NT2/D1 (cell line): ENCODE measurements at places on chromosomes 7 and 10.

GRCh38 chr7:132457658-132458057, 118.6 kb downstream of the PLXNA4 start:
- no peak for DNase-seq

- DNase-seq: no peak
These were observed 71.1 kb upstream of the OIT3 start for GRCh38 chr10:72822342-72822986.

DNA sequence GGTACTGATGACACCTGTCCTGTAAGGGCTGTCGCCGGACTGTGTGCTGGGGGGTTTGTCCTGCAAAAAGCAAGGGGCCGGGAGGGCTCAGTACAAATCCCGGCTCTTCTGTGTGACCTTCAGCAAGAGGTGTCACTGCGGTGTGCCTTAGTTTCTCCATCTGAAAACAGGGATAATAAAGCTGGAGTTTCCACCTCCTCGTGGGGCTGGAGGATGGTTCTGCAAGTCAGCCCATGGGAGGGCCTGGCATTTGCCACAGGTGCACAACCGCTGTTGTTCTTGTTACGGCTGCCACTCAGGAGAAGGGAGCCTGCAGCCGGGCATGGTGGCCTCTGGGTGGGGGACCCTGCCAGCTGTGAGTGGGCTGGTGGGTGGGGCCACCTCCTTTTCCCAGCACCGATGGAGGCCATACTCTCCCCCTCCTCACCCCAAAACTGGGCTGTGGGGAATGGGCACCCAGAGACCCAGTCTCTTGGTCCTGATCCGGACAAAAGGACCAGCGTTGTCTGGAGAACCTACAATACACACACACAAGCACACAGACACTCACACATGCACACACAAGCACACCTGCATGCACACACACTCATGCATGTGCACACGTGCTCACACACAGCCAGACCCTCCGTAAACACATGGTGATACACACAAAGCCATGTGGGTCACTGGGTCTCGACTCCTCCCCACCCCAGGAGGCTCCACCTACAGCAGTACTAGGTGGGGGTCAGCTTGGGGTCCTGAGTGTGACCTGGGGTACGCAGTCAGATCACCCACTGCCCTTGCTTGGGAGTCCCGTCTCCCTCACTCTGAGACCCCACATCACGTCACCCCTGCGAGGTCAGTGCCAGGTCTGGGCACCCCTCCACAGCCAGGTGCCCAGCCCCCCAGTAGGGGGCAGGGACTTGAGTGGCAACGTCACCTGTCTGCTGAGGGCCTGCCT, 34.1 kb downstream of the ELFN1 start:
- no peak for DNase-seq

GRCh38 chr7:74222851-74223710, 13.3 kb downstream of the LAT2 start:
- DNase-seq: no peak

GRCh38 chr10:131213741-131214505, 97.6 kb downstream of the TCERG1L start:
- DNase-seq: no peak

DNA sequence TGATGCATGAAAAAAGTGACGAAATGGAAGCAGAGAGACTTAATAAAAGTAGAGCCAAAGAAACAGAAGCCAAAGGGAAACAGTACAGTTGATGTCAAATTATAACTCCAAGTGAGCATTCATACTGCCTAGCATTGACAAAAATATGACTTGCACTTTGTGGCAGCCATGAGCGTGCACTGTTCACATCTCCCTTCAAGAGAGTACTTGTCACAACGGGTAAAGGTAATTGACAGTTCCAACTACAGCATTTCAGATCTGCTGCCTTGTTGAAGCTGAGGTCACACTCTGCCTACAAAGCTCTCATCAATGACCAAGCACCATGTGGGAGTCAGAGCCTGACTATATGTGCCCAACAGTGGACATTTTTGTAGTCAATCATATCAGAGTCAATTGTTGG, 54.3 kb downstream of the IQUB start:
- no peak for DNase-seq

DNA sequence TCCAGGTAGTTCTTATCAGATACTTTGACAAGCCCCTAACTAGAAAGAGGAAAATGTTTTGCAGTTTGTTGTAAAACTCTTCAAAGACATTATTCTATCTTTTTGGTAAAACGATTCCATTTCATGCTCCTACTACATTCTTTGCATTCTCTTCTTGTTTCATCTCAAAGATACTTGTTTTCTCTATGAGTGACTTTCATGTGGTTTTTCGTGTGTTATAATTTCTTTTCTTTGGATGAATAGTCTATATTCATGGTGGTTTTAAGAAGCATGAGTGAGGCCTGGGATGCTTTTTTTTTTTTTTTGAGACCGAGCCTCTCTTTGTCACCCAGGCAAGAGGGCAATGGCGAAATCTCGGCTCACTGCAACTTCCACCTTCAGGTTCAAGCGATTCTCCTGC, 292.5 kb upstream of the LYZL1 start:
- DNase-seq: no peak

GRCh38 chr7:43691611-43692010, 37.7 kb downstream of the COA1 start:
- DNase-seq: no peak

DNA sequence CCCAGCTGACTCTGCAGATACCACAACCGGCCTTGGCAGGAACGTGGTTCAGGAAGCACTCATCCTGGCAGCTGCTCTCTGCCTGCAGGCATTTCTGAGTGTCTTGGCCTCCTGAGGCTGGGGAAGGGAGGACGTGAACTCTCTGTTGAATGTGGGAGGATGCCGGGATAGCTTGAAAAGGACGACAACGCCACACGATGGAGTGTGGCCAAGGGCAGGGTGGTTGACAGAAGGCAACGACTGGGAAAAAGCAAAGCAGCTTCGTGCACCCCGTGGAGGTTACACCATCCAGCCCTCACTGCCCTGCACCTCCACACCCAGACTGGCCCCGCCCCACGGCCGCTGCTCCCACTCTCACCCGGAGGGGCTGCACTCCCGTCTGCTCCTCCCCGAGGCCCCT, 466.1 kb upstream of the FOXK1 start:
- DNase-seq: no peak

DNA sequence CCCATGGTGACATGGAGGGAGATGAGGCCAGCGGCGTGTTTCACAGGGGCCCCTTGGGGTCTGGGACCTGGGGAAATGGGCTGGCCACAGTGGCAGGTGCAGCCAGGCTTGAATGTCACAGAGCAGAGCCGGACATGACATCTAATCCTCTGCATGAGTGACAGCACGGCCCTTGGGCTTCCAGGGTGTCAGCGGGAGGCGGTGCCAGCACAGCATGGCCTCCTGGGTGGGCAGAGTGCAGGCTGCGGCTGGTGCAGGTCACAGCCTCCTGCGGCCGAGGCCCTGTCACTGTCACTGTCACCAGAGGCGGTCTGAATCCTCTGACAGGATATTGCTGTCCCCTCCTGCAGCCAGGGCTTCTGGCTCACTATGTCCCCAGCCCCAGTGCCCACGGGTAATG, 18.2 kb downstream of the BHLHA15 start:
- no peak for DNase-seq

DNA sequence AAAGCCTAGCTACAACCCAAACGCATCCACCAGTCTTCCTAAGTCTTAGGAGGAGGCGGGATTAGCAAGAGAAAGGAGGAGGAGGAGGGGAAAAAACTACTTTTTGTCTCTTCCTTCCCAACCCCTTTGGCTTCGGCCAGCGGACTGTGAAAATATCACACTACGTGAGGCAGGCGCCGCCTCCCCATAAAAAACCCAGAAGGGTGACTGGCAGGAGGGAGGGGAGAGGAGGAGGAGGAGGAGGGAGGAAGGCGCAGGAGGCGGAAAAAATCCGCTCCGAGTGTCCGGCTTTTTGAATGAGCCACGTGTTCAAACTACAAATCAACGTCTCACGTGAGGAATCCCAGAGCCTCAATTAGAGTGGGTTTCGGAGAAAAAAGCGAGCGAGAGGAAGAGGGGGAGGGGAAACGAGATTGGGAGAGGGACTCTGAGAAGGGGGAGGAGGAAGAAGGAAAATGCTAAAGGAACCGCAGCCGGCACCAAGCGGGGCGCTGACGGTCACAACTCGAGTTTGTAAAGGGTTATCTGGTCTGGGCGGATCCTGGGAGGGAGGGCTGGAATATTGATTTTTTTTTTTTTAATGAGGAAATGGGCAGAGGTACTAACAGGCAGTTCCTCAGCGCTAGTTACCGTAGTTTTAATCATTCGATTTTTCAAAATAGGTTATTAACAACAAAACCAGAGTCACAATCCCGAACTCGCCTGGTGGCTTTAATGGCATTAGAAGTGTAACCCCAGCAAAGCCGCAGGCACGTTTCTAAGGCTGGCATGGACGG, at the start of gene IGF2BP3:
TSS of gene IGF2BP3 (minus strand) at position 162 of the 776 bp plus-strand sequence. CDS start 381 bp downstream, outside the sequence.
- peak; percentile 98 for DNase-seq

- no peak for DNase-seq
These were observed 201.9 kb downstream of the MYOF start for GRCh38 chr10:93280121-93280698.

- DNase-seq: no peak
These were observed 5.8 kb downstream of the ANXA7 start for GRCh38 chr10:73408061-73408460.

- DNase-seq: no peak
These were observed 273.0 kb upstream of the YAE1 start for GRCh38 chr7:39293056-39293823.

- no peak for DNase-seq
These were observed 102.8 kb downstream of the DIP2C start for GRCh38 chr10:586716-587115.

DNA sequence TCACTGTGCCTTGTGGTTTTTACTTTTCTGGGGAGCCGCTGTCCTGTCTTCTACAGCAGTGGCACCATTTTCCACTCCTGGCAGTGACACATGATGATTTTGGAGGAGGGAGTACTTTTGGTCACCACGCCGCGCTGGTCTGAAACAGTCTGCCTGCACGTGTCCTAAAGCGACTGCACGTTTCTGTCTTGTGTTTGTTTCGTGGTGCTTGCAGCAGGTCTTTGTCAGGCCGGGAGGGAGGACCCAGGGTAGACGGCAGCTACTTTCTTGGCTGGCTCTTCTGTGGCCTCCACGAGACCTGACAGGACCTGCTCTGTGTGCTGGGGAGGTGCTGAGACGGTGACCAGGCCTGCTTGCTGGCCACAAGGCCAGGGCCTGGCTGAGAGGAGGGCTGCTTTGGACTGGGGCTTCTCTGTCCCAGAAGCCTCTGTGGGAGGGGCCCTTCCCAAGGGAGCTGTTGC, 82.0 kb downstream of the GLRX3 start:
- DNase-seq: no peak

- no peak for DNase-seq
These were observed 754 bp downstream of the GSTO1 start for GRCh38 chr10:104255311-104255981.

DNA sequence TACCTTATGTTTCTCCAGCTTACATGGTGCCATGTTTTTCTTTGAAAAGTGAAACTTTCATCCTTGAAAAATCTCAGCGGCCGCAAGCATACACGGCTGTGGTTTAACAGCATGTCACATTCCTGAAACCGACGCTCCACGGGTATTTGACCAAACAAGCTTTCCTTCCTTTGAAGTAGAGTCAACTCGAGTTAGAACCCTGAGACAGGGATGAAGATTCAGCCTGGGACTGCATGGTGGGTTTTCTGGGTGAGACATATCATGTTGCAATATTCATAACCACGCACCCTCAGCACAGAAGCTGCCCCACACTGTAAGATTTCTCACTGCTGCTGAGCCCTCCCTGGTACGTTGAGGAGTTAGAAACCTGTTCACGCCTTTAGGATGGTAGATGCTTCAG, 8.1 kb downstream of the CYP26A1 start:
- no peak for DNase-seq

GRCh38 chr10:67079126-67079525, 153.3 kb downstream of the LRRTM3 start:
- DNase-seq: no peak

GRCh38 chr7:128833148-128833945, 3.1 kb downstream of the FLNC start:
- no peak for DNase-seq

- DNase-seq: no peak
These were observed 24.3 kb downstream of the BTBD16 start for GRCh38 chr10:122295451-122295809.

- DNase-seq: peak; percentile 82
These were observed 61.7 kb downstream of the C10orf105 start for GRCh38 chr10:71657604-71658466.

DNA sequence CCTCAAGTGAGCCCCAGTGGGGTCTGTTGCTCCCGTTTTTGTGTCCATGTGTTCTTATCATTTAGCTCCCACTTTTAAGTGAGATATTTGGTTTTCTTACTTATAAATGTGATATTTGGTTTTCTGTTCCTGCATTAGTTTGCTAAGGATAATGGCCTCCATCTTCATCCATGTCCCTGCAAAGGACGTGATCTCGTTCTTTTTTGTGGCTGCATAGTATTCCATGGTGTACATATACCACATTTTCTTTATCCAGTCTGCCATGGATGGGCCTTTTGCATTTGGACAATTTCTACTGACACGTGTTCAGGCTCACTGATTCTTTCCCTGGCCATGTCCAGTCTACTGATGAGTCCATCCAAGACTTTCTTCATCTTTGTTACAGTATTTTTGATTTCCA, 9.6 kb downstream of the SFXN2 start:
- DNase-seq: no peak

GRCh38 chr7:93196336-93196735, 29.9 kb downstream of the HEPACAM2 start:
- DNase-seq: no peak

DNA sequence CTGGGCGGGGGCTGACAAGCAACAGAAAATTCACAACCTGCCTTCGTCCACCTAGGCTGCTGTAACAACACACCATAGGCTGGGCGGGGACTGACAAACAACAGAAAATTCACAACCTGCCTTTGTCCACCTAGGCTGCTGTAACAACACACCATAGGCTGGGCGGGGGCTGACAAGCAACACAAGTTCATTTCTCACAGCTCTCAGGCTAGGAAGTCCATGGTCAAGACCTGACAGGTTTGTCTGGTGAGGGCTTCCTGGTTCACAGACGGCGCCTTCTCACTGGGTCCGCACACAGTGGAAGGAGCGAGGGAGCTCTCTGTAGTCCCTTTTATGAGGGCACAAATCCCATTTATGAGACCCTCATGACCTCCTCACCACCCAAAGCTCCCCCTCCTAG, 52.2 kb downstream of the DIP2C start:
- DNase-seq: no peak
